Osteoblast (primary cell): ENCODE measurements at places on chromosomes 7 and 10. TPM values are rescaled to one million over a fixed set of nuclear protein-coding genes. Genes with fewer than 3 reads are reported as not detected.

GRCh38 chr10:2660276-2660675 is 407.1 kb upstream of the PFKP start:
- H3K27ac ChIP-seq, result no peak overlapping the region
- H3K4me3 ChIP-seq, result no peak overlapping the region
- no peaks in the 10 kb centered on the region for H3K4me1 ChIP-seq
- DNase-seq, result no peak
- H3K36me3 ChIP-seq, result no peaks in the 10 kb centered on the region

- peak; percentile 69 for DNase-seq
- H3K4me3 ChIP-seq, result no peak overlapping the region
- no peaks in the 10 kb centered on the region for H3K4me1 ChIP-seq
- peaks cover 26% of the 10 kb centered on the region for H3K27me3 ChIP-seq
Observed at GRCh38 chr10:132850246-132850645, 64.3 kb upstream of the NKX6-2 start.

DNA sequence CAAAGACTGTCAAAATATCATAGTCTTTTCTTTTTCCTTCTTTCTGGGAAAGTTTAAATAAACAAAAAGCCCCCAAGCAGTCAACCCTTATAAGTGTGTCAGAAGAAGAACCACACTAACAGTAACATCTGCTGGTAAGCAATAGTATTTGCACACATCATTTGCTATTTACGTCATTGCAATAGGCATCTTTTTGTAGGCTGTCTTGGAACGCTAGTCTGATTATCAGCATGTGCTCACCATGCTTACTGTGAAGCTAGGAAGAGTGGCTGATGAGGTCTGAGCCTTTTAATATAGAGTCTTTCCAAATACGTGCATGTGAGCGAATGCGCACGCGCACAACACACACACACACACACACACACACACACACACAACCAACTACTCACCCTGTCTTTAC is 599.0 kb upstream of the TPK1 start:
- DNase-seq, result no peak
- H3K4me3 ChIP-seq, result no peak overlapping the region
- no peak overlapping the region for H3K27ac ChIP-seq
- no peaks in the 10 kb centered on the region for H3K27me3 ChIP-seq
- no peaks in the 10 kb centered on the region for H3K4me1 ChIP-seq

DNA sequence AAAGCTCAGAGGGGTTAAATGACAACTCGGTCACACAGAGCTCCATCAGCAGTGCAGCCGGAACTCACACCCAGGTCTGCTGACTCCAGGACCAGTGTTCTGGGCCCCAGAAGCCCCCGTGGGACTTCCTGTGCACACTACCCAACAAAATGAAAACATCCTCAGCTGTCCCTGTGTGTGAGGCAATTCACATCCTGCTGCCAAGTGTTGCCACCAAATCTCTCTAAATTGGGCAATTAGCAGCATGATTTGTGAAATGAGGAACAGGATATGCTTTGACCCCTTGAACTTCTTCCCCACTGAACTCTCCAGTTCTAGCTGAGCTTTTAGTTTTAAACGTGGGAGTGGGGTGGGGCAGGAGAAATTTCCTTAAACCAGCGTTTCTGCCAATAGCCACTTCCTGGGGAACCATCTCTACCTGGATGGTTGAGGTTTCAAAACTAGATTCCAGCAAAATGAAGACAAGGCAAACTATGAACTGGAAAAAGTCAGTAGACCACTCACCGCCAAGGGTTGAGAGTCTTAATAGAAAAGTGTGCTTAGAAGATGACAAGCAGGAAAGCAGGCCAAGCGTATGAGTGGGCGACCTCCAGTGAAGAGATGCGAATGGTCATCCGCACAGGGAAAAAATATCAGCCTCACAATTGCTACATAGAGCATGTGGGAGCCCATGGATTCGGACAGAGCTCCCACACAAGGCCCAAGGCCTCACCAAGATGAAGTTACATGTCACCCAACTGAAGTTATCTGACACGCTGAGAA is 51.9 kb upstream of the CHST15 start:
- no peak overlapping the region for H3K4me3 ChIP-seq
- no peaks in the 10 kb centered on the region for H3K27me3 ChIP-seq
- DNase-seq, result peak; percentile 64
- peaks cover 10% of the 10 kb centered on the region for H3K4me1 ChIP-seq
- no peak overlapping the region for H3K27ac ChIP-seq
- no peaks in the 10 kb centered on the region for H3K36me3 ChIP-seq

GRCh38 chr7:154892459-154892858 is 110.5 kb downstream of the PAXIP1 start:
- H3K4me3 ChIP-seq, result no peak overlapping the region
- H3K27me3 ChIP-seq, result no peaks in the 10 kb centered on the region
- H3K27ac ChIP-seq, result no peak overlapping the region
- DNase-seq, result no peak

DNA sequence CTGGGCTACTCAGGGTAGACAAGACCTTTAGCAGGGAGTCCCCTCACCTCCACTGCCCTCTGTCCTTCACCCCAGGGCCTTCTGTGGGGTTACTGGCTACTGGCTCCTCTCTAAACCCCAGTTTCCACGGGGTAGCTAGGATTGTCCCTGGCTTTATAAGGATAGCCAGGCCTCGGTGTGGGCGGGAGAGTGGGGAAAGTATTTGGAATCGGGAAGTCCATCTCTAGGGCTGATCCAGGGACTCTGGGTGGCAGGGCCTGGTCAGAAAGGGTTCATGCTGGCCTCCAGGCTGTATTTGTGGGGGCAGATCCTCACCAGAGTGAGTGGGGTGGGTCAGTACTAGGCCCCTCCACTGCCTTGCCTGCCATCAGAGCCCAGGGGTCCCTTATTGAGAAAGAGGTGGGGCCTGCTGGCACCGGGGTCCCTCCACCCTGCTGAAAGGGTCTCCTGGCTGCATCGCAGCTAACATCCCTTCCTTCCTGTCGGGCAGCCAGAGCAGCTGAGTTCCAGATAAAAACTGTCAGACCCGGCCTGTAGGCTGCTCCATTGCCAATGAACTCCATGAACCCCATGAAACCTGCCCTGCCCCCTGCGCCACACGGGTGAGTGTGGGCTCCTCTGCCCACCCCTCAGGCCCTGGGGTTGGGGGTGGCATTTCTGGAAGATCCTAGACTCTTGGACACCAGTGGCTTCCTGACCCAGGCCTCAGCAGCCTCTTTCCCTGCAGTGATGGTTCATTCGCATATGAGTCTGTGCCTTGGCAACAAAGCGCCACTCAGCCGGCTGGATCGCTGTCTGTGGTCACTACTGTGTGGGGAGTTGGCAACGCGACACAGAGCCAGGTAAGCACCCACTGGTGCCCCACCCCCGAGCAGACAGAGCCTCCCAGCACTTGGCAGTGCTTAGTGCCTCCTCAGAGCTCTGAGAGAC is 7.3 kb downstream of the ZMIZ2 start:
- H3K27ac ChIP-seq, result peak overlapping the region; percentile 11
- H3K4me3 ChIP-seq, result no peak overlapping the region
- H3K27me3 ChIP-seq, result no peaks in the 10 kb centered on the region

- H3K27ac ChIP-seq, result no peak overlapping the region
- H3K4me1 ChIP-seq, result peaks cover 7% of the 10 kb centered on the region
- no peaks in the 10 kb centered on the region for H3K27me3 ChIP-seq
- peak; percentile 85 for DNase-seq
Observed at GRCh38 chr7:43303740-43304241, 191.3 kb downstream of the HECW1 start.

DNA sequence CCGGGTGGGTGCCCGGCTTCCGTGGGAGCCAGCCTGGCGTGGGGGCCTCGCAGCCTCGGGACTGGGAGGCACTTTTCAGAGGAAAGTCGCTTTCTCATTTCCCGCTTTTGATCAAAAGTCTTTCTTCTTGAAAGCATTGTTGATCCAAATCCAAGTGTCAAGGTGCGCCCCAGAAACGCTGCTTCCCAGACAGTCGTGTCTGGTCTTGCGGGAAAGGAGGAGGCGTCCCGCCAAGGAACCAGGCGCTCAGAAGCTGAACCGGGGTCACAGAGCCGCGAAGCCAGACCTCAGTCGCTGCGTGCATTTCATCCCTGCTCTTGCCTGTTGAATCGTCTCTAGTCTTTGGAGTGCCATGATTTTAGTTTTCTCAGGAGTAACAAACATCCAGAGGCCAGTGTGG is 1.1 kb upstream of the BNIP3 start:
- H3K27me3 ChIP-seq, result no peaks in the 10 kb centered on the region
- H3K36me3 ChIP-seq, result no peaks in the 10 kb centered on the region
- H3K27ac ChIP-seq, result no peak overlapping the region
- peaks cover 24% of the 10 kb centered on the region for H3K4me1 ChIP-seq
- DNase-seq, result peak; percentile 69

DNA sequence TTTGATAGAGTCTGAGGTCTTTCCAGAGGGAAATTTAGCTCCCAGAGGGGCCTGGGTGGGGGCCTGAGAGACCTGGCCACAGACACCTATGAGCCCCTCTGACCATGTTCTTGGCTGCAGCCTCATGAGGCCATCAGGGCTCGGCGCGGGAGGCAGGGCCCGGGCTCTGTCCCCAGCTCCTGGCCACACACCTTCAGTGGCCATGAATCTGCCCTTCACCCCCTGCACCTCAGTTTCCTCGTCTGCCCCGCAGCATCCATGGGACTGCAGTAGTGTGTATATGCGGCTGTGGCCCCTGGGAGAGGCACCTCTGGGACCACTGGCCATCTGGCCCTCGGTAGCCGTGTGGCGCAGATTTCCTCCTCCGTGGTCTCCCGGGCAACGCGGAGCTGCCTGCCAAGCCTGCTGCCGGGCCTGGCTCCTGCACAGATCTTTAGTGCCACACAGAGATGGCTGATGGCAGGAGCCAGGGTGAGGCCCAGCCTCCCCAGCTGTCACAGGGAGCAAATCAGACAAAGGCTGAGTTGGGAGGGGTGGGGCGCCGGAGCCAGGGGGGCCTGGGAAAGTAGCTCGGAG is 23.6 kb upstream of the ADCYAP1R1 start:
- H3K27ac ChIP-seq, result no peak overlapping the region
- H3K27me3 ChIP-seq, result no peaks in the 10 kb centered on the region
- H3K36me3 ChIP-seq, result no peaks in the 10 kb centered on the region
- no peak overlapping the region for H3K4me3 ChIP-seq
- no peaks in the 10 kb centered on the region for H3K4me1 ChIP-seq

- no peak for DNase-seq
- H3K4me1 ChIP-seq, result peaks cover 55% of the 10 kb centered on the region
- no peaks in the 10 kb centered on the region for H3K27me3 ChIP-seq
- H3K4me3 ChIP-seq, result no peak overlapping the region
- H3K27ac ChIP-seq, result no peak overlapping the region
Observed at GRCh38 chr7:130275826-130276297, 9.2 kb downstream of the CPA2 start.

DNA sequence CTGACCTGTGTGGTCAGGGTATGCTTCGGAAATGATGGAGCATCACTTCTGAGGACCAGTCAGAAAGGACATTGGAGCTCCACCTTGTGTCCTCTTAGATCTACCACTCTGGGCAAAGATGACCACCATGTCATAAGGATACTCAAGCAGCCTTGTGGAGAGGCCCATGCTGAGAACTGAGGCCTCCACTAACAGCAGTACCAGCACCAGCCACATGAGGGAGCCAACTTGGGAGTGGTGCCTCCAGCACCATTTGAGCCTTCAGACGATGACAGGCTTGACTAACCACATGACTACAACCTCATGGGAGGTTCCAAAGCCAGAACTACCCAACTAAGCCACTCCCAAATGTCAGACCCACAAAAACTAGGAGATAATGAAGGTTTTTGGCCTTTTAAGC is 116.0 kb downstream of the NPTX2 start:
- no peak overlapping the region for H3K4me3 ChIP-seq
- no peak overlapping the region for H3K27ac ChIP-seq
- H3K4me1 ChIP-seq, result no peaks in the 10 kb centered on the region
- DNase-seq, result no peak
- no peaks in the 10 kb centered on the region for H3K36me3 ChIP-seq
- no peaks in the 10 kb centered on the region for H3K27me3 ChIP-seq

- H3K4me1 ChIP-seq, result peaks cover 41% of the 10 kb centered on the region
- peak overlapping the region; percentile 75 for H3K27ac ChIP-seq
- H3K4me3 ChIP-seq, result no peak overlapping the region
- H3K27me3 ChIP-seq, result no peaks in the 10 kb centered on the region
Observed at GRCh38 chr7:102992938-102993717, 80.3 kb downstream of the LRRC17 start.

DNA sequence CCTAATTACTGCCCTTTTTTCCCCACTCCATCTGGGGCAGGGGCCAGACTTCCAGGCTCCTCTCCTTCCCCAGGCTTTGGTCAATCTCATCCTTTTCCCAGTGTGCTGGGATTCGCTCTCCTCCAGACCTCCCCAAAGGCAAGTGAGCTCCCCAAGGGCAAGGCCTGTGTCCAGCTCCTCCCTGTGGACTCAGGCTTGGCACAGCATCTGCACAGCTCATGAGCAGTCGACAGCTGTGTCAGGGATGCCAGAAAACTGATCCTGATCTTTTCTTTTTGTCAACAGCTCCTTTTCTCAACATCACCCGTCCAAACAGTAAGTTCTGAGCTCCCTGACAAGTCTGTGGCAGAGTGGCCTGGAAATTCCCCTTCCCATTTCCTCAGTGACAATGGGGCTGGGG is 67.1 kb downstream of the C10orf120 start:
- no peak overlapping the region for H3K27ac ChIP-seq
- peak; percentile 62 for DNase-seq
- H3K36me3 ChIP-seq, result no peaks in the 10 kb centered on the region
- no peak overlapping the region for H3K4me3 ChIP-seq
- H3K27me3 ChIP-seq, result no peaks in the 10 kb centered on the region

DNA sequence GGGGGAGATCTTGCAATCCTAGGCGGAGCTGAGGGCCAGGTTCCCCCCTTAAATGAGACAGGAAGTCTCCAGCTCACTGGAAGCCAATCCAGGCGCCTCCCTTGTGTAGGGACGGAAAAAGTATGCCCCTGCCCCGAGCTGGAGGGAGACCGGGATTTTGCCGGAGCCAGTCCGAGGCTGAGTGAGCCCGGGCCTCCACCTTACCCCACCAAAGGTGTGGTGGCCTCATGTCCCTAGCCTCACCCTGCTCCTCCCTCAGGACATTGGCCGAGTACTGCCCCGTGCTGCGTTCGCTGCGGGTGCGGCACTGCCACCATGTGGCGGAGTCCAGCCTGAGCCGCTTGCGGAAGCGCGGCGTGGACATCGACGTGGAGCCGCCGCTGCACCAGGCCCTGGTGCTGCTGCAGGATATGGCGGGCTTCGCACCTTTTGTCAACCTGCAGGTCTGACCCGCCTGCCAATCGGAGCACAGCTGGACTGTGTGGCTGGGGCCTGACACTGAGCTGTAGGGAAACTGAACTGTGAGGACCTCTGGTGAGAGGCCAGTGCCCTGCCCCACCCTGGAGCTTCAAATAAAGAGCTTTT is 2.0 kb downstream of the FBXL15 start:
- H3K4me3 ChIP-seq, result peak overlapping the region; percentile 78
- no peak overlapping the region for H3K27ac ChIP-seq
- H3K36me3 ChIP-seq, result peaks cover 10% of the 10 kb centered on the region
- peaks cover 29% of the 10 kb centered on the region for H3K4me1 ChIP-seq
- H3K27me3 ChIP-seq, result peaks cover 12% of the 10 kb centered on the region
- peak; percentile 98 for DNase-seq

The CYP26A1 gene
- not detected in 2 replicates for total RNA-seq

The COL28A1 gene
- 0.29 and 0.36 TPM in 2 replicates for total RNA-seq

The SLC25A13 gene
- 19.2 and 27.4 TPM in 2 replicates for total RNA-seq

The ADIRF gene
- total RNA-seq, result 11.9 and 18.3 TPM in 2 replicates

The ADAM22 gene
- 0.36 and 0.59 TPM in 2 replicates for total RNA-seq

The SAMD9 gene
- total RNA-seq, result 29.3 and 30.4 TPM in 2 replicates

The TMEM254 gene
- total RNA-seq, result 8.7 and 12.1 TPM in 2 replicates

The HOXA3 gene
- 3.5 and 4.0 TPM in 2 replicates for total RNA-seq

The TRPV6 gene
- not detected in 2 replicates for total RNA-seq
